ENCODE measurements at places on chromosomes 1 and 21.

GRCh38 chr1:169081503-169082123 is 24.9 kb upstream of the ATP1B1 start:
- DNase-seq, result no peak

- peak; percentile 70 for DNase-seq
These were observed 16.7 kb downstream of the SPATA21 start for GRCh38 chr1:16420424-16421118.

DNA sequence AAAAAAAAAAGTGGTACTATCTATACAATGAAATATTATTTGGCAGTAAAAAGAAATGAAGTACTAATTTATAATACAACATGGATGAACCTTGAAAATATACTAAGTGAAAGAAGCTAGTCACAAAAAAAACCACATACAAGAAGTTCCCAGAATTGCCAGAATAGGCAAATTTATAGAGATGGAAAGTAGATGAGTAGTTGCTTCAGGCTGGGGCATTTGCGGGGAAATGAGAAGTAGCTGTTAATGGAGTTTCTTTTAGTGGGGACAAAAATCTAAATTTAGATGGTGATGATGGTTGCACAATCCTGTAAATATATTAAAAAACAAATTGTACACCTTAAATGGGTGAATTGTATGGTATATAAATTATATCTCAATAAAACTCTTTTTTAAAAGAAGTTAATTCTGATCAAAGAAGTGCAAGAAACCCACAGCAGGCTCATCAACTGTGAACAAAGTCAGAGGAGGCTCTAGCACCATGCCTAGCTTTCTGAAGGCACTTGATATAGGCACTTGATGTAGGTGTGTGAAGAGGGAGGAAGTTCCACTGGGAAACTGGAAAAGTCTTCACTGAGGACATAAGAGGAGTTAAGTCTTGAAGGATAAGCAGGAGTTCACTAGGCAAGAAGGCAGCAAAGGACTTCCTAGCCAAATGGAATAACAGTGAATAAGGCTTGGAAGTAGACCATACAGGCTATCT is 52.5 kb downstream of the DMAP1 start:
- no peak for DNase-seq

- peak; percentile 18 for DNase-seq
These were observed 29.4 kb upstream of the TRIM17 start for GRCh38 chr1:228445843-228446650.

DNA sequence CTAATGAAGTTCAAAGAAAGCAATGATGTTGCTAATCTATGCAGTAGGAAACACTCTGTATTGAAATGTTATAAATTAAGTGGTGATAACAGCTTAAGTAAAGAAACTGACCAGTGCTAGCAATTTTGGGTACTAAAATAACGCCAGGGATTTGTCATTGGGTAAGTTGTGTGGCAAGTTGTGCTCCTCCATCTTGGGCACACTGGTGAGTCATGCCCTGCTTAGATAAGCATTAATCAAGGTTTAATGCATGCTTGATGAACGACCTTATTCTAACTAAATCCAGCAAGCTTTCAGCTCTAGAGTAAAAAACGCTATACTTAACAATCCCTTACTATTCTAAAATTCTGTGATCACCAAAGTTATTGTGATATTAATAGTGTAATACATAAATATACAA is 25.2 kb downstream of the VAMP4 start:
- DNase-seq, result no peak

GRCh38 chr1:85504417-85504816 is 39.5 kb upstream of the DDAH1 start:
- no peak for DNase-seq

DNA sequence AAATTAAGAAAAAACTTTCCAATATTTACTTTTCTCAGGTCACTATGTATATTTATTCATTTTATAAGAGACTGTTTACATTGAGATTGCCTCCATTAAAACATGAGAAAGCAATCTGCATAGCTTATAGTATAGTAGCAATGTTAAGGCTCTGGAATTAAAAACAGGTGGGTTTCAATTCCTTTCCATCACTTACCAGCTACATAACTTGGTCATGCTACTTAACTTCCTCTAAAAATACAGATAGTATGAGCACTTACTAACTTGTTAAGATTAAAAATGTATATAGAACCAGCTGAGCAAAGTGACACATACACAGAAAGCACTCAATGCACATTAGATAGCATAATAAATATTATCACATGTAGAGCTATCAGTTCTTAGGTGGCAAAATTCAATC is 76.6 kb downstream of the LYST start:
- DNase-seq, result no peak

DNA sequence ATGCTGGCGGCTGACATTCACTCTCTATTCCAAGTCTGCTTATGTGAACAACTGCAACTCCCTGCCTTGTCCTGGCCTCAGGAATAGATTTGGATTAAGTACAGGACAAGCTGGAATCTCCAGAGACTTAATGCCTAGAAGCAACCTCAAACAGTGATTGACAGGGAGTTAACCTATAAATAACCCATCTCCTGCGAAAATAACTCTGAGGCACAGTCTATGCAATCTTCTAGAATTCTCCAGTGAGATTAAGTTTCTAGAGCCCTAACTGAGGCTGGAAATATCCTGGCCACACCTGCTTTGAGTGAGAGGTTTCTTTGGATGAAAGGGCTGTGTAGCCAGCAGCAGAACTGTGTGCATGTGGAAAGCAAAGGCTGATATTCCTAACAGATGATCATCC is 25.3 kb upstream of the ATP1A1 start:
- DNase-seq, result no peak

DNA sequence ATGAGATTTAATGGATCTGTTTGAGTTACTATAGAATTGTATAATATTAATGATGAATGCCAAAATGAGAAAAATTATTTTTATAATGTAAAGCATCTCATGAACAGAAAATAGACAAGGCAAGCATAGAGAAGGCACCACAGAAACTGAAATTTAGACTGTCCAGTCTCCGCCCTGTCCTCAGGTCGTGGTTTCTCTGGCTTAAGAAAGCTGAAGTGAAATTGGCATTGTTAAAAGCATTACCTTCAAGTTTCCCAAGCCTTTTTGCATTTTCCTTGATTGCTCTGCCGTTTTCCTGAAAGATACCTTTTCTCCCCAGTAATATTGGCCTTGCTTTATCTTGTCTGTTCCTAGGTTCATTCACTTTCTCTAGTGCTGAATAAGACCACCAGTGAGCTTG is 58.0 kb downstream of the VPS13D start:
- DNase-seq, result no peak
